Activated CD4-positive, alpha-beta T cell treated with anti-CD3 and anti-CD28 coated beads, Interleukin-2, amount 10 ng/mL, durations not matched to agents 7 days and 5 days (primary cell): ENCODE measurements at places on chromosomes 6 and 20.

DNA sequence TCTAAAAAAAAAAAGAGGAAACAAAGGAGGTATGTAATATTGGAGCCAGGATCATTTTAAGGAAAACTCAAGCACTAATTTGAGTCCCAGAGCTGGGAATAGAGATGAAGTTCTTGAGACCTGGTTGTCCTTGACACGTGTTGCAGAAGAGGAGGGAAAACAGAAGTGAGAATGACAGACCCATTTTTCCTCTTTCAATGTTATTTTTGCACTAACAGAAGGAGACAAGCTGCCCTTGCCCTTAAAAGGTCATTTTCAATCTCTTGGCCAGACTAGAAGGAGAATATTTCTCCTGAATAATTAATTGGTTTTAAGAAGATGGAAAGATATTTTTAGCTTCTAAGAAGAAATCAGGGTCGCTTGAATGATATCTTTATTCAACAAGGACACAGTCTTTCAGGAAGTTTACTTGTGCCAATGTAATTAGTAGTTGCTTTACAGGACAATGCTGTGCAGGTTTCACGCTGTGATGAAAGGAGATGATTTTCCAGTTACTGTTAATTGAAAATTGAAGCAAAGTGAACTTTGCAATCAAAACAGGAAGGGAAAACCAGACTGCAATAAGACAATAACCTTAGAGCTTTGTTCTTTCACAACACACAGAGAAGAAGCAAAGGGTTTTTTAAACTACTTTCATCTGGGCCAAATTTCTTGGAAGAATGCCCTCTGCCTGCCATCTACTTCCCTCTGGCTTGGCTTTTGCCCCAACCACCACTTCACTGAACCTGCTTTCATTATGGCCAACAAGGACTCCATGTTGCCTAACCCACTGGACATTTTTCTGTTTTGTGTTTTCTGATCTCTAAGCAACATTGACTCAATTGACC, 107.8 kb upstream of the SHLD1 start:
- no peak overlapping the region for H3K4me3 ChIP-seq
- no peak for DNase-seq
- peaks cover 35% of the 10 kb centered on the region for H3K4me1 ChIP-seq
- no peaks in the 10 kb centered on the region for H3K27me3 ChIP-seq
- H3K36me3 ChIP-seq: no peaks in the 10 kb centered on the region

- H3K4me3 ChIP-seq: no peak overlapping the region
- DNase-seq: no peak
- no peak overlapping the region for H3K27ac ChIP-seq
- peaks cover 19% of the 10 kb centered on the region for H3K36me3 ChIP-seq
Observed at GRCh38 chr6:154257067-154257466, 99.5 kb downstream of the IPCEF1 start.

- H3K36me3 ChIP-seq: no peaks in the 10 kb centered on the region
- H3K27ac ChIP-seq: no peak overlapping the region
- DNase-seq: no peak
- H3K4me3 ChIP-seq: no peak overlapping the region
- H3K4me1 ChIP-seq: no peaks in the 10 kb centered on the region
- peaks cover 11% of the 10 kb centered on the region for H3K27me3 ChIP-seq
Observed at GRCh38 chr20:24686156-24686555, 216.7 kb downstream of the SYNDIG1 start.

DNA sequence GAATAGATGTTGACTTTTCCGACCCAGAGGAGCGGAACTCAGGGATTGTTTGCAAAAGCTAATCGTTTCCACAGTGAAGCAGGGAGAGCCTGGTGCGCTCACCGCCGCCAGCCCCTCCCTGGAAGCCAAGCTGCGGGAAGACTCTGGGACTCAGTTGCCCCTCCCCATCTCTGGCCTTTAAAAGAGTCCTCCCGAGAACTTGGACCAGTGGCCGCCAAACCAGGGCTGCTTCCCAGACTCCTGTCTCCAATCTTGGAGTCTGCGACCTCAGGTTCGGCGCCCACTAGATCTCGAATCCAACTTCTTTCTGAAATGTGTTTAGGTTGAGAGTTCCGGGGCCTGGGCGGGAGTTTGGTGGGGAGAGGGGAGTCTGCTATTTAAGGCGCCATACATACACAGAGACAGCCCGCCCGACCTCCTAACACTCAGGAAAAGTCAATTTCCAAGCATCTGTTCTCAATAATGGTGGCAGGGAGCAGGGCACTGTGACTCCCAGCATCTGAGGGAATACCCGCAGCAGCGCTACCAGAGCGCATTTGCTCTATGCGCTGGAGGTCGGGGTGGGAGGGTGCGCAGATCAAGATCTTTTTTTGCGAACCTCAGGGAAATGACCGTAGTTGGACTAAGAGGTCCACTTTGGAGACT, 800 bp upstream of the GRIK2 start:
- H3K4me1 ChIP-seq: no peaks in the 10 kb centered on the region
- peaks cover 45% of the 10 kb centered on the region for H3K27me3 ChIP-seq
- H3K36me3 ChIP-seq: no peaks in the 10 kb centered on the region
- DNase-seq: no peak

- H3K27me3 ChIP-seq: no peaks in the 10 kb centered on the region
- no peaks in the 10 kb centered on the region for H3K36me3 ChIP-seq
- DNase-seq: no peak
- no peak overlapping the region for H3K4me3 ChIP-seq
- no peak overlapping the region for H3K27ac ChIP-seq
- H3K4me1 ChIP-seq: no peaks in the 10 kb centered on the region
Observed at GRCh38 chr6:50925548-50925947, 106.9 kb downstream of the TFAP2B start.

DNA sequence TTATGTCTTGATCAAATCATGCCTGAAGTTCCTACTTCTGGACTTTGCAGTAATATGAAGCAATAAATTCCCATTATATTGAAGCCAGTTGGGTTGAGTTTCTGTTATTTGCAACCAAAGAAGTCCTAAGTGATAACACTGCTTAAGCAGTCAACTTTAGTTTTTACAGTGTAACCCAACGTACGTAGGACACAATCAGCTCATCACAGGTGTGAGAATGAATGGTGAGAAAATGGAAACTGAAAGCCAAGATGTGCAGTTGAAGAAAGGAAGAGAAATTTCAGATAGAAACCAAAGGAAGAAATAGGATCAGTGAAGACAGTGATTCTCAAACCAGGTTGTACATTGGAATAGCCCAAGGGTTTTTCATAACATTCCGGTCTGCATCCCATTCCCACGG, 211.4 kb upstream of the ZFP64 start:
- H3K27ac ChIP-seq: peak overlapping the region; percentile 3
- H3K27me3 ChIP-seq: no peaks in the 10 kb centered on the region
- peaks cover 54% of the 10 kb centered on the region for H3K4me1 ChIP-seq
- H3K36me3 ChIP-seq: peaks cover 19% of the 10 kb centered on the region
- H3K4me3 ChIP-seq: no peak overlapping the region
- no peak for DNase-seq

DNA sequence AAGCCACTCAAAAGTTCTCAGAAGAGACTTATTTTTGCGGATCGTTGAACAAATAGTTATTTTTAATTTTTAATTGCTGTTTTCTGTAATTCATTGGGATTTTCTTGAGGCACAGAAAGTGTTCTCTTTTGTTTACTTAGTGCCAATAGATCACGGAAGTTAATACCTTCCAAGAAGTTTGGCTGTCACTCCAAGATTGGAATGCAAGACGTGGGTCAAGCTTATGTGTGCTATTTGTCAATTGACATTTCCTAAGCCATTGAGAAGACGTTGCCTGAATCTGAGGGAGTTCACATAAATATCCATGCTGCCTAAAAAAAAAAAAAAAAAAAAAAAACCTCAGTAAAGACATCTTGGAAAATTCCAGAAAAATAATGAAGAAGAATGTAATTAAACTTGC, 1071.4 kb upstream of the ADGRB3 start:
- H3K4me3 ChIP-seq: no peak overlapping the region
- no peak for DNase-seq
- H3K4me1 ChIP-seq: no peaks in the 10 kb centered on the region
- H3K27ac ChIP-seq: no peak overlapping the region

- H3K36me3 ChIP-seq: peaks cover 35% of the 10 kb centered on the region
- H3K27ac ChIP-seq: no peak overlapping the region
- H3K27me3 ChIP-seq: peaks cover 2% of the 10 kb centered on the region
- H3K4me1 ChIP-seq: peaks cover 20% of the 10 kb centered on the region
- no peak overlapping the region for H3K4me3 ChIP-seq
Observed at GRCh38 chr20:25723975-25724374, 27.3 kb upstream of the ZNF337 start.

GRCh38 chr6:21201637-21202350, 391.8 kb upstream of the SOX4 start:
- H3K4me1 ChIP-seq: peaks cover 4% of the 10 kb centered on the region
- H3K27me3 ChIP-seq: no peaks in the 10 kb centered on the region
- H3K36me3 ChIP-seq: peaks cover 16% of the 10 kb centered on the region
- no peak for DNase-seq
- H3K4me3 ChIP-seq: no peak overlapping the region
- no peak overlapping the region for H3K27ac ChIP-seq

- no peaks in the 10 kb centered on the region for H3K36me3 ChIP-seq
- peaks cover 13% of the 10 kb centered on the region for H3K4me1 ChIP-seq
- no peaks in the 10 kb centered on the region for H3K27me3 ChIP-seq
- no peak for DNase-seq
- peak overlapping the region; percentile 62 for H3K27ac ChIP-seq
- H3K4me3 ChIP-seq: no peak overlapping the region
Observed at GRCh38 chr6:111113336-111114086, 26.2 kb downstream of the SLC16A10 start.

- peaks cover 17% of the 10 kb centered on the region for H3K27me3 ChIP-seq
- no peaks in the 10 kb centered on the region for H3K4me1 ChIP-seq
- H3K36me3 ChIP-seq: no peaks in the 10 kb centered on the region
Observed at GRCh38 chr6:47679322-47679906, 19.0 kb upstream of the ADGRF4 start.

- no peaks in the 10 kb centered on the region for H3K27me3 ChIP-seq
- no peak for DNase-seq
Observed at GRCh38 chr6:137200288-137200687, 18.9 kb downstream of the IFNGR1 start.

DNA sequence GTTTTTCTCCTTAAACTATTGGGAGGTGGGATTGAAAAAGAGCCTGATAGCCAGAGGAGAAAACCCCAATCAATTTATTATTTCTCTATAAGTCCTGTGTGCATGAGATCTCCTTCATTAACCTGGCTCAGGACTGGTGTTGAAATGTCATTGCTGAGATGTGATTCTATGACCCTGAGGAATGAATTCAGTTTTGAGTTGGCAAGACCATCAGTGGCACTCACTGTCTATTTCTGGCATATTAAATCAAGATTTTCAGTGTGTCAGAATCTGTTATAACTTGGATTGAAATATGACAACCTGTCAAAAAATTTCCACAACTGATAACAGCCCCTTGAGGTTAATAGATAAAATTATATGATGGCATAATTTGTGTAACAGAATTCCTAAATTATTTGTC, 431.1 kb downstream of the TFAP2B start:
- H3K4me1 ChIP-seq: no peaks in the 10 kb centered on the region
- no peaks in the 10 kb centered on the region for H3K36me3 ChIP-seq
- DNase-seq: no peak
- H3K27me3 ChIP-seq: no peaks in the 10 kb centered on the region
- H3K4me3 ChIP-seq: no peak overlapping the region

- peaks cover 12% of the 10 kb centered on the region for H3K36me3 ChIP-seq
- H3K27ac ChIP-seq: no peak overlapping the region
- no peak overlapping the region for H3K4me3 ChIP-seq
- peaks cover 43% of the 10 kb centered on the region for H3K4me1 ChIP-seq
- DNase-seq: no peak
- H3K27me3 ChIP-seq: no peaks in the 10 kb centered on the region
Observed at GRCh38 chr6:15362274-15363160, 116.6 kb downstream of the JARID2 start.

DNA sequence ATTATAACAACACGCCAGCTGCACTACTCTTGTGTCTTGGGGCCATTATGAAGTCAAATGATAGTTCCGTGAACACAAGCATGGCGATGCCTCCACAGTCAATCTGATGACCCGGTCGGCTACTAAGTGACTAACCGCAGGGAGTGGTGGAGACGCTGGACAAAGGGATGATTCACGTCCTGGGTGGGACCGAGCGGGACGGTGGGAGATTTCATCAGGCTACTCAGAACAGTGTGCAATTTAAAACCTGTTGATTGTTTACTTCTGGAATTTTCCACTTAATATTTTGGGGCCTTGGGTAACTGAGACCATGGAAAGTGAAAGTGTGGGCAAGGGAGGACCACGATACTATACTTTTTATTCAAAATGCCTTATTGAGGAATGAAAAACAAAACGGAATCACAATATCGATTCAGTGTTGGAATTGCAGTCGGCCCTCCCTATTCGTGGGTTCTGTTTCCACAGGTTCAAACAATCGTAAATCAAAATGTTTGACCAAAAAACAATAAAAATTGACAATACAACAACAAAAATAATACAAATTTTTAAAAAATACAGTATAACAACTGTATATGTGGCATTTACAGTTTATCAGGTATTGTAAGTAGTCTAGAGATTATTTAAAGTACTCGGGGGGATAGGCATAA, 66.5 kb downstream of the MYLK4 start:
- H3K4me1 ChIP-seq: no peaks in the 10 kb centered on the region
- no peak overlapping the region for H3K27ac ChIP-seq
- H3K4me3 ChIP-seq: no peak overlapping the region
- H3K27me3 ChIP-seq: no peaks in the 10 kb centered on the region
- H3K36me3 ChIP-seq: no peaks in the 10 kb centered on the region
- DNase-seq: no peak

DNA sequence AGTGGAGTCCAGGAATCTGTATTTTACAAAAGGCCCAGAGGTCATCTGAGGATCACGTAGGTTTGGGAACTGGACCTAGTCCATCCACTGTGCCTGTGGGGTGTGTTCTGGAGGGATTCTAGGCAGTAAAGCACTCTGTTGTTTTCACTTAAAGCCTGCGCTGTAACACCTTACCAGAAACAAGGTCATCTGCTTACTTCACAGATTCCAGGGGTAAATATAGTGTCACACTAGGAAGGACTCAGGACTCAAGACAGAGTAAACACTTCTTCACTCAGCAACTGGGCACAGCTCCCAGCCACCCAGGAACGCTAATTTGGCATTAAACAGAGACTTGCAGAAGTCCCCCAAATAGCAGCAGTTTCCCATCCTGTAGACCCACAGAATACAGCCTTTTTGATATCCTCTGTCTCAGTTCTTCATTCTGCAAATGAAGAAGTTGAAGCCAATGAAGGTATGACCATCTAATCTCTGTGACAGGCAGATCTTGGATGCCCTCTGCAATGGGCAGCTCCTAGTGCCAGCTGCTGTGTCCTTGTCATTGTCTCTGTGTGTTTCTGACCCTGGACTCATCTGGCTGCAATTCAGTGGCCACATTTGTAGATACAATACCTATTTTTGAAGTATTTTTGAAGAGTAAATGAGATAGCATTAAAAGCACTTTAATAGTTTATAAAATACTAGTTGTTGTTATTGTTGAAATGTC, 129.1 kb downstream of the SLC24A3 start:
- H3K4me1 ChIP-seq: no peaks in the 10 kb centered on the region
